IMR-90 (cell line): ENCODE measurements at places on chromosomes 2 and 18. TPM values are rescaled to one million over a fixed set of nuclear protein-coding genes. Genes with fewer than 3 reads are reported as not detected.

Gene DNAH7
- 0.28 and 0.36 TPM in 2 replicates for total RNA-seq

Gene PLB1
- total RNA-seq: 0.90 and 1.4 TPM in 2 replicates

Gene FAP
- 71.0 and 93.9 TPM in 2 replicates for total RNA-seq

Gene IL1RN
- not detected in 2 replicates for total RNA-seq

Gene PGAP1
- 5.7 and 6.7 TPM in 2 replicates for total RNA-seq

Gene BABAM2
- total RNA-seq: 16.7 and 23.1 TPM in 2 replicates

DNA sequence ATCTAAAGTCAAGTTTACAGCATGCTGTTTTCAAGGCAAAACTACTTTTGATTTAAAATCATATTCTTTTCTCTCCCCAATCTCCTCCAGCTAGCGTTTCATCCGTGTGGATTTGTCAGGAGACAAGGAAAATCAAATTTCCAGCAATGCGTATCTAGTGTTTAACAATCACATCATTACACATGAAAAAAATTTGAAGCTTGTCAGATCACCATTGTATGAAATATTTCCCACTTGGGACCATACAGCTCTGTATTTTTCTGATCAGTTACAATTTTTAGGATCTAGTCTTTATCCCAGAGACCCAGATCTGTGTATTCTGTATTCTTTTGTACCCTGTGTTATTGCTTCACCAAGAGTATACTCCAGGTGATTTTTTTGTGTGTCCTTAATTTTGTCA is 28.6 kb upstream of the CYP1B1 start:
- no peak for DNase-seq

GRCh38 chr2:206452242-206452641 is 8.9 kb downstream of the ADAM23 start:
- DNase-seq: peak; percentile 11

GRCh38 chr2:8538531-8538930 is 143.3 kb upstream of the ID2 start:
- no peak for DNase-seq

DNA sequence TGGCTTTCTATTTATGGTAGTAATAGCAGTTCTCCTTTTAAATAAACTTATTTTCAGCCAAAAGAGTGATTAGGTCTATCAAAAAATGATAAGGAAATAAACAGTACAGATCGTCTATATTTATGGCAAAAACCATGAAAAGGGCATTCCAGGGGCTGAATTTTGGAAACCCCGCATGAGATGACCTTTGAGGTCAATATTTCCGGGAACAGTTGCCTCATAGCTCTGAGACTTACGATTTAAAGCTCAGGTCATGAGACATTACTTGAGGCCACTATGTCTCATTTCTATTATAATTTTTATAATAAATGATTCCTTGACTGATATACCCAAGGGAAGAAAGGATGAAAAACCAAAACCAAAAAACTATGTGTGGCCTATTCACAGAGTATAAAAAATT is 101.1 kb downstream of the LDLRAD4 start:
- DNase-seq: no peak

DNA sequence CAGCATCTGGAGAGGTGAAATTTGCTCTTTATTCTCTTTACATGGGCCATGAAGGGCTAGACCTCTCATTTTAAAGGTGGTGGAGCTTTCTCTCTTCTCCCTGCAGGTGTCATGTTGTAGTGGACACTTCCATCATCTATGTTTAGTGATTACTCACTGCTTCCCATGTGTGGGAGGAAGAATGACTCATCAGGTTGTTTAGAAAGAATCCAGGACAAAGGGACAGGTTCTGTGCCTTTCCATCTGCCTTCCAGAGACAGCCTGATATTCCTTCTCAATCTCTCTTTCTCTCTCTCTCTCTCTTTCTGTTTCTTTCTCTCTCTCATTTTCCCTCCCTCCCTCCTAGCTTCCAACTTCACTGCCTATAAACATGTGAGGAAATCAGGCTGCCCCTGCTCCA is 38.7 kb downstream of the SCG2 start:
- peak; percentile 89 for DNase-seq

DNA sequence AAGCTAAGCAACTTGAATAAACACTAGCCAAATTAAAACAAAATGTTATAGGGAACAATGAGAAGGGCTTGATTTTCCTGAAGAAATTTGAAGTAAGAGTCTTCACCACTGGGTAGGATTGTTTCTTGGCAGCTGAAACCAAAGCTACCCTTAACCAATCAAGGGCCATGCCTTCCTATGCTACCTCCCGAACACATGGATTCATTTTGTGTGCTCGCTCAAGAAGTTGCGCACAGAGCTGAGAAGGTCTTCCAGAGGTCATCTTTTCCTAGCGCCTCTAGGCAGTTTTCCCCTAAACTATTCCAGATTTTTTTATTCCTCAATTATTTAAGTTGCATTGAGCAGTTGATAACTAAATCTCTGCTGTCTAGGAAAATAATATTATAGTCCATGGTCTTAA is 264.6 kb downstream of the RBM43 start:
- no peak for DNase-seq

- no peak for DNase-seq
Measured at GRCh38 chr2:142502402-142502801, 371.6 kb upstream of the LRP1B start.

DNA sequence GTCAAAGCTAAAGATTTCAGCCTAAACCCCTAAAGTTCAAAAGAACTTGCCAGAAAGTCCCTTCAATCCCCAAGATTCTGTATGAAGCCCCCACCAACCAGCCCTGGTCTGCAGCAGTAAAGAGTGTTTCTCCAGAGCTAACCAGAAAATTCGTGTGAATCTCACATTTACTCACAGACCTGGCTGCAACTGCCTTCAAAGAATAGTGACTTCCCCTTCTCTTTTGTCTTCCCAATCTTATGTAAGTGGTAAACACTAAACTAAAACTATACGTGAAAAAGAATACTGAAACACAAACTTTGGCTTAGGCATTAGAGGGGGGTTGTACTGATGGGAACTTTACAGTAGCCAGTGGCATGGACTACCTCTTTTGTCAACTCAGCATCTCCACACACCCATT is 50.6 kb upstream of the SETBP1 start:
- no peak for DNase-seq

DNA sequence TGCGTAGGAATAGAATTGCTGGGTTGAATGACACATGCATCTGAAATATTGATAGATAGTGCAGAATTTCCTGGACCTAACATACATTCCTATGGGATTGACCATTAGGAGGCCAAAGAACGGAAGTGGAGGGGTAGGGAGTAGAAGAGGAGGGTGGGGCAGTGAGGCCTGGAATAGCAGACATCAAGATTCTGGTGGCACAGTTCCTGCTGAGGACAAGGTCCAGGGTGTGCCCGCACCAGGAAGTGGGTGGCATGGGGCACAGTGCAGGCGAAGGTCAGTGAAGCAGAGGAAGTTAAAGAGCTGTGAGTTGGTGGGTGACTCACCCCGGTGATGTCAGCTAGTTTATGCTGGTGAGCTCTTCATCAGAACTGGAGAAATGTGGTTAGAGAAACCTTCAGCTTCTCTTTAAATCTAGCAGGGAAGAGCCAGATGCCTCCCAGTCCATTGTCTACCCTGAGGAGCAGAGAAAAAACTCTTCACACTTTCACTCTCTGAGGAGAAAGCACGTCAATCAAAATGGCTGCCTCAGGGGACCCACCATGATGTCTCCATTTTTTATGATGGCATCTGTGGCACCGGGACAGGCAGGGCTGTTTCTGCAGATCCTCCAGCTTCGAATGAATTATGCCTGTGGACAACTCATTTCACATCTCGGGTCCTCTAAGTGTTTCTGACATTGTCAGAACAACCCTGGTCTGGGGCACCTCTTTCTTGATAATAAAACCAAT is 55.9 kb upstream of the CTLA4 start:
- DNase-seq: peak; percentile 92

GRCh38 chr18:903701-904100 is 970 bp upstream of the ADCYAP1 start:
- DNase-seq: peak; percentile 10

DNA sequence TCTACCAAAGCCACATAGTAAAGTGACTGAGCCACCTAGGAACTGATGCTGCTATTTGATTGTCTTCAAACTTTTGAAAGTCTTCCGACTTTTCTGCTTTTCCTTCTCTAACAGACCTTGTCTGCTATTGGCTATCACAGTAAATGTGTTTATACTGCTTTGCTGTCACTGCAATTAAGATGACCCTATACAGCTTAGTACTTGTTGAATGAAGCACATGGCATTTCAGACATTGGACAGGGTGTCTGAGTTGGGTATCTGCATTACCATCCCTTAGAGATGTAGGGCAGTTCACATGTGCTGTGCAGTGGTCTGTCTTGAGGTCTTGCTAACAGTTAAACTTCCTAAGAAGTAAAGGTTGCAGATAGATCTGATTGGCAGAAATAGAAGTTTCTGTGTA is 3.6 kb downstream of the WDR43 start:
- DNase-seq: no peak
